ENCODE measurements at places on chromosomes 1 and 21.

- H3K4me1 ChIP-seq = peaks cover 4% of the 10 kb centered on the region
- H3K27me3 ChIP-seq = no peaks in the 10 kb centered on the region
- H3K4me3 ChIP-seq = no peak overlapping the region
- no peak for DNase-seq
- H3K36me3 ChIP-seq = no peaks in the 10 kb centered on the region
- no peak overlapping the region for H3K27ac ChIP-seq
Measured at GRCh38 chr1:7678491-7679158, 92.5 kb upstream of the VAMP3 start.

GRCh38 chr1:206505702-206506355 is 1.5 kb upstream of the RASSF5 start:
- peaks cover 3% of the 10 kb centered on the region for H3K36me3 ChIP-seq
- no peak for DNase-seq
- H3K27ac ChIP-seq = no peak overlapping the region
- peaks cover 7% of the 10 kb centered on the region for H3K27me3 ChIP-seq
- H3K4me1 ChIP-seq = peaks cover 13% of the 10 kb centered on the region

DNA sequence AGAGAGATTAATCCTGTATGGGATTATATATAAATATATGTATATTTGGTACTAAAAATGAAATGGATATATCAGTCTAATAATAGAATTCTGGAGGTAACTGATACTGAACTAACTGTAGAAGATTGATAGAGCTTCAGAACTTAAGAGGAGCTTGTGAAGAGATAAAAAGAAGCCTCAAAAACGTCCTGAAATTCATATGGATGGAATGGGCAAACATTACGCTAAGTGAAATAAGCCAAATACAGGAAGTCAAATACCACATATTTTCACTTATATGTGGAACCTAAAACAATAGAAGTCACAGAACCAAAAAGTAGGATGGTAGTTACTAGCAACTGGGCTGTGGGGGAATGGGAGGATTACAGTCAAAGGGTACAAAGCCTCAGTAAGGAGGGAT is 36.0 kb upstream of the ADGRL4 start:
- no peaks in the 10 kb centered on the region for H3K4me1 ChIP-seq
- H3K4me3 ChIP-seq = no peak overlapping the region
- no peaks in the 10 kb centered on the region for H3K36me3 ChIP-seq
- no peak overlapping the region for H3K27ac ChIP-seq

- no peaks in the 10 kb centered on the region for H3K36me3 ChIP-seq
- peaks cover 45% of the 10 kb centered on the region for H3K27me3 ChIP-seq
- peaks cover 11% of the 10 kb centered on the region for H3K4me1 ChIP-seq
- no peak for DNase-seq
Measured at GRCh38 chr1:229432905-229433304, 989 bp downstream of the ACTA1 start.

DNA sequence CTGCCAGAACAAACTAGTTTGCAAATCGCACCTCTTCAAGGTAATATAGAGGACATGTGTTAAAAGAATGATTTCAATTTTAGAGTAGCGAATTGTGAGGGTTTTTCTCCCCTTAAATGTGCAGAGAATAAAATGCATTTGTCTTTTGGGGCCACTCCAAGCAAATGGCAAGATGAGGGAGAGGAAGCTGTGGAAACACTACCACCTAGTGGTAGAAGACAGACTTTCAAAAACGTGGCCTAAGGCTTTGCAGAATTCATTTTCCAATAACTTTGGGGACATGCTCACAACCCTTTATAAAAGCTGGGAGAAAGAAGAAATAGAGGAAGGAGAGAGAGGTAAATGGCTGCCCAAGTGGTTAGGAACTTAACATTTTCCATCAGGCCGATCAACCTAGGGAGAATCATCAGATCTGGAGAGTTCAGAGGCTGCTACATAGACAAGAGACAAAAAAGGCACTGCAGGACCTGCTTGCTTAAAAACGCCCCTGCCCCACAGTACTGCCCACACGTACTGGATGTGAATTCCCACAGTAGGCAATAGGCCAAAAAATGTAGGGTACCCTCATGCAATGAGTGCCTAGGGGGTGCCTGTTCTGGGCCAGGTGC is 15.7 kb upstream of the RCAN1 start:
- no peak for DNase-seq
- H3K4me3 ChIP-seq = no peak overlapping the region
- H3K27ac ChIP-seq = no peak overlapping the region
- no peaks in the 10 kb centered on the region for H3K27me3 ChIP-seq
- H3K36me3 ChIP-seq = no peaks in the 10 kb centered on the region

DNA sequence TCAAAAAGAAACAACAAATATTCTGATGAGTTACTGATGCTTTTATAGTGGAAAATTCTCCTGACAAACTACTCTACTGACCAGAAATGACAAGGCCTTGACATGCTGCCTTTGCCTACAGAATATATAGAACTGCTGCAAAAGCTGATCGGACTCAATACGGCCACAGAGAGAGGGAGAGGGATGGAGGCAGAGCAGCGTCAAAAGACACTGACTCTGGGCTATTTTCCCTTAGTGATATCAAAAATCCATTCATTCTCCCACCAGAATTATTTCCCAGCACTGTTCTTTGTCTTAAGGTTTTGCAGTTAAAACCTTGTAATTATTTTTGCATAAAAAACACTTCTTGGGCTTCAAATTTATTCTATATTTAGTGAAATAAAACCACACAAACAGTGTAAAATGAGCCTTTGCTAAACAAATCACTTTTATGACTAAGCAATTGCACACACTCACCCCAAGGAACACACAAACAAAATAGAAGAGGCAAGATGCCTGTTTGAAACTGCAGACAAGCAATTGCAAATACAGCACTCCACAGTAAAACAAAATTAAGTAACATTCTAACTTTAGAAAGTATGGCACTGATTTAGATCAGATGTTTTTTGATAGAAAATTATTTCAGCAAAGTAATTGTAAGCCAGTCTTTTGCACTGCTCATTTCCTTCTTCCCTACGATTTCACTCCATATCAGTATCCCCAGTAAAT is 1036.4 kb downstream of the ADGRL2 start:
- DNase-seq = no peak
- H3K36me3 ChIP-seq = no peaks in the 10 kb centered on the region
- no peaks in the 10 kb centered on the region for H3K4me1 ChIP-seq

DNA sequence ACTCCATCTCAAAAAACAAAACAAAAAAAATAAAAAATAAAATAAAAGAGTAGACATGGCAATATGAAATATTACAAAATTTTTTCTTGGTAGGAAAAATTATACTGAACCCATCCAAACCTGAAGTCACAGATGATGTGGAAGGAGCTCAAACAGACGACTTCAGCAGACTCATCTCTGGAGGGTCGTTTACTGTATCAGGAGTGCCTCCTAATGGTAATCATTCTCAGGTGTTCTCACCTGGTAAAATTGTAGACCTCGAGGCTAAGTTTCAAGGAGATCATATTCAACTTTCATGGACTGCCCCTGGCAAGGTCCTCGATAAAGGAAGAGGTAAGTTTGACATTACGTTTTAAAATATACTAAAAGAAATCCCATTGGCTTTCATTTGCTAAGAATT is 54.3 kb upstream of the SH3GLB1 start:
- no peak overlapping the region for H3K27ac ChIP-seq
- no peak overlapping the region for H3K4me3 ChIP-seq
- H3K36me3 ChIP-seq = no peaks in the 10 kb centered on the region
- no peaks in the 10 kb centered on the region for H3K4me1 ChIP-seq

DNA sequence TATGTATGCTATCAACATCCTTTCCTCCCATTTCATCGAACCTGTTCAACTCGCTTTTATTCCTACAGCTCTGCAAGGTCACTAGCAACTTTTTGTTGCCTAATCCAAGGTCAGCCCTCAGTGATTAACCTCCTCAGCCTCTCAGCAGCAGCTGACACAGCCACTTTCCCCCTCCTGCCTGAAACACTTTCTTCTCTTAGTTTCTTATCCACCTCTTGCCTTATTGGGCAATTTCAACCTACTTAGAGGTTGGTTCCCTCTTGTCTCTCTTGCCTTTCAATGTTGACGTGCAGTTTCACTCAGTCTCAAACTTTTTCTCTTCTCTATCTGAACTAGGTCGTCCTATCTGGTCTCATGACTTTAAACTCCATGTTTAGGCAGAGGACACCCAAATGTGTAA is 156.3 kb downstream of the C1orf94 start:
- no peaks in the 10 kb centered on the region for H3K4me1 ChIP-seq
- H3K27me3 ChIP-seq = no peaks in the 10 kb centered on the region
- H3K4me3 ChIP-seq = no peak overlapping the region
- no peak overlapping the region for H3K27ac ChIP-seq

- H3K36me3 ChIP-seq = no peaks in the 10 kb centered on the region
- no peak overlapping the region for H3K27ac ChIP-seq
- DNase-seq = no peak
- no peaks in the 10 kb centered on the region for H3K27me3 ChIP-seq
Measured at GRCh38 chr1:115240297-115240696, 97.8 kb downstream of the NGF start.
